ENCODE measurements at places on chromosomes 2 and 18.

DNA sequence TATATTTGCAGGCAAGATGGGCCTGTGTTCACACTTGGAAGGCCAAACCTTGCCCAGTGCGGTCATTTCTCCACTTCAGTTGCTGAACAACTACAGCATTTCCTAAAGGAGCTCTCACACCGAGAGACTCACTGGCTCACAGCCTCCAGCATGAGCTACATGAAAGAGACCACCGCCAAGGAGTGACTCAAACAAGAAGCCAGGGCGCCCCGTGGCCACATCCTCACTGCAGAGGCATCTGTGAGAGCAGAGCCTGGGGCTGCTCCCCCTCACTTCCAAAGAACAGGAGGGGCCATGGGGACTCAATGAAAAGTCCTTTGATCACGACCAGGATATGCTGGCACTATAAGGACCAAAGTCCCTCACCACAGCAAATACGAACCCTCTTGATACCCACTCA is 50.0 kb downstream of the TMEM163 start:
- peak; percentile 74 for DNase-seq

DNA sequence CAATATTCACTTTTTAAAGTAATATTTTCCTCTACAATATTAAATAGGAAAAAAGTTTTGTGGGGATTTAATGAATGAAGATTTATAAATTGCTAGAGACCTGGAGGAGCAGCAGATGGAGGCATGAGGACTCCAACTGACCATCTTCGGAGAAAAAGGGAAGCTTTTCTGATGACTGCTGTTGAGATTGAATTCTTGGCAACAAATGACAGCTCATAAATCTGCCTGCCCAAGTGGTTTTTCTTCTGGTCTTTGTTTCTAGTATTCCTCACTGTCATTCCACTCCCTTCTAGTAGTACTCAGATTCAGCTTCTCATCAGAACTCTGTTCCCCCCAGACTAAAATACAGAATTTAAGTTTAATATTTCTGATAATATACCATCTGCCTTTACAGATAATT is 157.0 kb downstream of the EML6 start:
- DNase-seq = no peak

GRCh38 chr18:66533693-66534092 is 70.2 kb downstream of the CDH19 start:
- no peak for DNase-seq

DNA sequence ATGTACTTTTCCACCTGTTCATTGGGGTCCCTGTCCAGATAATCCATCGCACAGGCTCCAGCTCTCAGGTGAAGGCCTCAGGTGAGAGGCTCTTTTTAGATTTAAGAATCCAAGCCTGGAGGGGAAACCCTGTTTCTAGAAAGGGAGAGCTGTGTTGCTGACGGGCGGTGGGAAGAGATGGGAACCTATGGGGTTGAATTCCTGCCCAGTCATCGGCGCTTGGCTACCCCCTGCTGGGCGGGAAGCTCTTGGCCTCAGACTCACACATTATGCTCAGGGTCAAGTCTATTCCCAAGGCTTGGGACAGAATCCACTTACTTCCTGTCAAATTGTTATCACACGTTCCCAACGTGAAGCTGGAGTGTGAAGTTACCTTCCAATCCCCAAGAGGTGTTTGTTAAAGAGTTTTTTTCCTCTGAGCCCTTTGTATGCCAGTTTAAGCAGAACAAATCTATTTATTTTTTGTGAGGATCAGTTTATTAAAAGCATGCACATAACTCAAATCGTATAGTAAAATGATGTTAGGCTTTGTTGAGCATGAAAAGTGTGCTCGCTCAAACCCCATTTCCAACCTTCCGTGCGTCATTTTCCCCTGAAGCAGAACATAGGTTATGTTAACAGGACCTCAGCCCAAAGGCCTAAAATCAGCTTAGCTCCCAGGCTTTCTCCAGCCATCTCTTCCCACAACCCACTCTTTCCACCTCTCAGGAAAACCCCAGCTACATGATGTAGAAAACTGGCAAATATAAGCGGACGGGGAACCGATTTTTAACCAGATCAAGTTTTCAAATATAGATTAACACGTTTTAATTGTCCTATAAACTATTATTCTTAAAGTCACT is 181.7 kb upstream of the ETAA1 start:
- DNase-seq = no peak

- no peak for DNase-seq
Observed at GRCh38 chr2:25151718-25152117, 16.7 kb downstream of the POMC start.

DNA sequence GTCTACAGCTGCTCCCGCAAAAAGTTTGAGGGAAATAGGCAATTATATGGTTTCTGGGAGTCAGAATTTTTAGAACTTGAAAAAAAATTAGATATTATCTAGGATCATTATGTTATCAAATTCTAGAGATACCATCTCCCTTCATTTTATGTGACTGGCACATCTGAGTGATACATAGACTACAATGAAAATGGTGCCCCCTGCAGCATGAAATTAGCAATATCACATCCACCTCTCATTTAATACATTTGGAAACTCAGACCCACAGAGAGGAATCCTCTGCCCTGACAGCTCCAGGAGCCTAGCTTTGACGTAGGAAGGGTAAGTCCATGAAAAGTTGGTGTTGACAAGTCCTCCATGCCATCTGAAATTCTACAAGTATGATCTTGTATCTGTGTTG is 381.6 kb downstream of the SUCLG1 start:
- no peak for DNase-seq

DNA sequence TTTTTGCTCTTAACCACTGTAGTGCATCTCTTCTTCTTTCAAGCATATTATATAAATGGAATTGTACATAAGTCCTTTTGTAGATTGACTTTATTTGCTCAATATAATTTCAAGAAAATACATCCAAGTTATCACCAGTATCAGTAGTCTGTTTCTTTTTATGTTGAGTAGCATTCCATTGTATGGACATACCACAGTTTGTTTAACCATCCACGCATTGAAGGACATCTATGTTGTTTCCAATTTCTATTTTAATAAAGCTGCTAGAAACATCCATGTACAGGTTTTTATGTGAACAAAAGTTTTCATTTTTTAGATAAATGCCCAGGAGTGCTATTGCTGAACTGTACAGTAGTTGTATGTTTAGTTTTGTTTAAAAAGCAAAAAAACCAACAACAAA is 387.5 kb upstream of the SOX11 start:
- DNase-seq = no peak

DNA sequence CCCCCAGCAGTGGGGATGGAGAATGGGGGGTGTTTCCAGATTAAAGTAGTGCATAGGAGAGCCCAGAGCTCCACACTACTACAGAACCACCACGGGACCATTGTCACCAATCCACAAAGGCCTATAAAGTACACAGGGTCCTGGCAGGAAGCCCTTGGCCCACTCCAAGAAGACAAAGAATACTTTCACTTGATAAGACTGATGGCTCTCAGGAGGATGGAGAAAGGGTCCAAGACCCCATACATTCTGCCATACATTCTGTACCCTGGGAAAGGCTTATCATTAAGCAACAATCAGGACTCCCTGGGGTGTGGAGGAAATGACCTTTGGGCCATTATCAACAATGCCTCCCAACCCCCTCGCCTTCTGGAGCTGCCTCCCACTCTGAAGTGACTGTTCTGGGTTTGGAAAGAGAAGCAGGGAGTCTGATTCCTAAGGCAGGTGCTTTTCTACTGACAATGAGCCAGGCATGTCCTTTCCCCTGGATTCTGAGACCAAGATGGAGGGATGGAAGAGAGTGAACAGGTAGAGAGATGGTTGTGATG is 85.4 kb downstream of the XDH start:
- DNase-seq = no peak

DNA sequence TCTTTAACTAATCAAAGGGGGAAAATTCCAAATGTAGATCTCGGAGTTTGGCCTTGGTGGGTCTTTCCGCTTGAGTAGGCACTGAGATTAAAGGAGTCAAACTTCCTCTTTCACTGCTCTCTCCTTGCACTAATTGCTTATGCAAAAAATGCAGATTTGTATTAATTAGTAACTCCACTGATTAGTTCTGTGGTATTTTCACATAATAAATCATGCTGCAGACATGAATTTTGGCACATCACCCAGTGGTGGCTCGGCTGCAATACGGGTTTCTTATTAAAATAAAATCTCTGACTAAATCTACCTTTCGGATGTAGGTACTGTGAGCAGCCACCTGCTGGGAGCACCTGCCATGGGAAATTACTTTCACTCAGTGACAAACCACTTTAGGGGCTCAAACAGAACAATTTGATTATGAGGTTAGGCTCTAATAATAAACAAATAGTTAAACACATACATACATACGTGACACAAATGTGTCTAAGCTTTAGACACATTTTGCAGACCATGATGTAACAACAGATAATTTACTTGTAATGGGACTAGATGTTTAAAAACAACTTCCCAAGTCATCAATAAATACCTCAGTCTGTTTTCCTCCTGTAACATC is 6.4 kb upstream of the NEUROD1 start:
- DNase-seq = no peak

- no peak for DNase-seq
Observed at GRCh38 chr2:6392354-6392753, 473.4 kb downstream of the CMPK2 start.

GRCh38 chr2:131154647-131155046 is 49.5 kb downstream of the PLEKHB2 start:
- DNase-seq = no peak
